ENCODE measurements at places on chromosomes 4 and X.

GRCh38 chr4:154743683-154744340 is at the start of gene LRAT:
Gene LRAT (plus strand): TSS chr4:154744000. CDS start chr4:154744327, 327 bp downstream.
- no peak for DNase-seq

DNA sequence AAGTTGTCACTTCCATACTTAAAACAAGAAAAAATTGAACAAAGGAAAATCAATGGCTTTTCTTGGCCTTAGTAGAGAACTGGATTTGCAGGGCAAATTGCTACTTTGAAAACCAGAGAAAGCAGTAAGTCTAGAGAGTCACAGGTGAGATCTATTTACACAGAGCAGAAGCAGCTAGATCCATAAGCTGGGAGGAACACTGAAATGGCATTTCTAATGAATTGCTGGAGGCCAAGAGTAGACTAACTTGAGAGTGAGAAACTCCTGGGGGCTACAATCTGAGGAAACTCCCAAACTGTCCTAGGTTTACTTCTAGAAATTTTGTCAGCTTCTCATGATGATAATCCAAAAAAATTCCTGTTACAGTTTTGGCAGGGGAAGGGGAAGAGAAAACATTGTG is 133.3 kb downstream of the SPCS3 start:
- no peak for DNase-seq

GRCh38 chr4:98828801-98829200 is 100.1 kb downstream of the EIF4E start:
- DNase-seq, result no peak

DNA sequence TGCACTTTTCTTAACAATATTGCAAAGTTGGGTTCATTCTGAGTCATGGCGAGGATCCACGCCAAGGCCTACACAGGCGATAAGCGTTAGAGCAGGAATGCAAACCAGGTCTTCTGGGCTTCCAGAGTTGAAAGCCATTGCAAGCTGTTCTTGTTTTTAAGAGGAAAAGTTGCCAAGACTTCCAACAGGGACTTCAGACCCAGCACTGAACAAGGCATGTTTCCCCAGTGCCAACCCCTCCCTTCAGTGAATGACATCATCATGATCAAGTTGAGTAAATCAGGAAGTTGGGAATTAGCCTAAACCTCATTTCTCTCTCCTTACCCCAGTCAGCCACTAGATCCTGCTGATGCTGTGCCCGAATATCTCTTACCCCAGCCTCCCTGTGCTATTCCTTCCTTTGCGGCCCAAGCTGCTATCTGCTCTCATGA is 355.1 kb downstream of the HS3ST1 start:
- DNase-seq, result no peak

GRCh38 chrX:108417257-108417656 is 21.0 kb downstream of the COL4A6 start:
- DNase-seq, result no peak

DNA sequence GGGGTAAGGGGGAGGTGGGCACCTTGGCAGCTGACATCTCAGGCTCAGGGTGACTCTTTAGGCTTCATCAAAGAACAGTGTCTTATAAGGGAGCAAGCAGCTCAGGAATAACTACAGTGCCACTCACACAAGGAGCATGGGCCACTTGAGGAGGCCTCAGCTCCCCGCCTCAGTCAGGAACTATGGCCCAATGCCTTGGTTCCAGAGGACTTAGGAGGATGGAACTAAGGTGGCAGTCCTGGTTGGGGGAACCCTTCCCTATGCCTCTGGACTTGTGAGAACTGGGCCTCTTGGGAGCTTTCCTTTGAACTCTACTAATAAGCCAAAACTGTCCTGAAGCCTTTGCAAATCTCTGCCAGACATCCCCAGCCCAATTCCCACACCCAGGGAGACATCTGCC is 160.6 kb downstream of the EFNB1 start:
- no peak for DNase-seq

GRCh38 chr4:107034091-107034995 is 1.8 kb downstream of the DKK2 start:
- peak; percentile 42 for DNase-seq

DNA sequence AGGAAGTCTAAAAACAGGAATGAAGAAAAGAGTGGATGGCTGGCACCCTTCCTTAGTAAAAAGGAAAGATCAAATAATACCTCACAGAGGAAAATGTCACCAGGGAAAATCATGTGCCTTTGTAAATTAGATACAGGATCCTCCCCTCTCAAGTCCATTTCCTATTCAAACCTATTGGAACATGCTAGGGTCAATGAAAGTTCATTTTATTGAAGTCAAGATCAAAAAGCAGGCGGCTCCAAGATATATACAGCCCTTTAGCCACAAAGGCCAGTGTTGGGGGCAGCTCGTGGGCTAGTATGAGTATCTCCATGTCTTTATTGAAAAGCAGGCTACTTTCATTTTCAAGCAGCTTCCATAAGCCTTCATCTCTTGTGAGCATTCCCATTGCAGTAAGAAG is 141.1 kb downstream of the QDPR start:
- no peak for DNase-seq

GRCh38 chrX:23478056-23478455 is 143.4 kb downstream of the PTCHD1 start:
- DNase-seq, result no peak

GRCh38 chrX:13051529-13052172 is 7.2 kb upstream of the FAM9C start:
- DNase-seq, result no peak

DNA sequence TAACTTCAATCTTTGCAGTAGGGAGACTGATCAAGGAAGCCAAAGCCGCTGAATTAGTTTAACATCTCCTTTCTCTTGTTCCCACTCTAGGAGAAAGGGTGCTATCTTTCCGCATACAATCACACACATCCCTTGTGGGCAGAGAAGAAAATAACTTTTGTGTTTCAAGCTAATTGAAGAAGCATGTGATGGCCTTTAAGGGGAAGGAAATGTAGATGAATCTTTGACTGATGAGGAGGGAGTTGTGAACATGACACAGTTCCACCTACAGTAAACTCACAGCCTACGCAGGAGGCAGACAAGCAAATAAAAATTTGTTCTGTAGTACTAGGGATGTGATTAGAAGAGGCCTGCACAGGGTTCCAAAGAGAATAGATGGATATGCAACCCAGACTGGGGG is 14.7 kb upstream of the SPATA4 start:
- DNase-seq, result no peak

DNA sequence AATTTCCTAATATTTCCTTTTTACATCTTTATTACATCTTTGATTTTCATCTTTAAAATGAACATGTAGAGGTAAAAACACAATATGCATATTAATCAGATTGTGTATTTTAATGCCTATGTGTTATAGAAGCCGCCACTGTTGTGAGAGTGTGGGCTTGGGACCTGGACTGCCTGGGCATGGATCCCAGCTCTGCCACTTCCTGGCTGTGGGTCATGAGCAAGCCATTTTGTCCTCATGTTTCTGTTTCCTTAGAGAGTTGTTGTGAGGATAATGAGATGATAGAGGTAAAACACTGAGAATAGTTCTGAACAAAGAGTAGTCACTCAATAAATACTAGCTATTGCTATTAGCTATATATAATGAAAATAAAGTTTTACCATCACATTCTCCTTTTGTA is 38.4 kb upstream of the SCOC start:
- DNase-seq, result no peak

- no peak for DNase-seq
Measured at GRCh38 chrX:109992203-109992602, 10.7 kb upstream of the TMEM164 start.

- DNase-seq, result no peak
Measured at GRCh38 chr4:107691378-107691777, 28.7 kb downstream of the PAPSS1 start.

- DNase-seq, result no peak
Measured at GRCh38 chr4:39565878-39566600, 38.8 kb upstream of the UGDH start.

DNA sequence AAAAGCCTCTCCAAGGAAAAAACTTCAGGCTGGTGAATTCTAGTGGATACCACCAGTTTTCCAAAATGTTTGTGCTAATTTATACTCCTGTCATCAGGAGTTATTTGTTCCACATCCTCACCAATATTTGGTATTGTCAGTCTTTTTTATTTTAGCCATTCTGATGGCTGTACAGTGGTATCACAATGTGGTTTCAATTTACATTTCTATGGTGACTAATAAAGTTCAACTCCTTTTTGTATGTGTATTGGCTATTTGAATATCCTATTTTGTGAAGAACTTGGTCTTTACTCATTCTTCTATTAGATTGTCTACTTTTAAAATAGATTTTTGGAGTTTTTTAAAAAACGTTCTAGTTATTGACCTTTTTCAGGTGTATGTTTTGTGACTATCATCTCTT is 33.0 kb upstream of the FRAS1 start:
- no peak for DNase-seq

- no peak for DNase-seq
Measured at GRCh38 chr4:41175794-41176193, 38.5 kb downstream of the APBB2 start.

GRCh38 chrX:134718966-134719317 is 60.7 kb upstream of the PLAC1 start:
- no peak for DNase-seq

GRCh38 chr4:184806229-184806550 is 19.6 kb downstream of the ACSL1 start:
- no peak for DNase-seq

DNA sequence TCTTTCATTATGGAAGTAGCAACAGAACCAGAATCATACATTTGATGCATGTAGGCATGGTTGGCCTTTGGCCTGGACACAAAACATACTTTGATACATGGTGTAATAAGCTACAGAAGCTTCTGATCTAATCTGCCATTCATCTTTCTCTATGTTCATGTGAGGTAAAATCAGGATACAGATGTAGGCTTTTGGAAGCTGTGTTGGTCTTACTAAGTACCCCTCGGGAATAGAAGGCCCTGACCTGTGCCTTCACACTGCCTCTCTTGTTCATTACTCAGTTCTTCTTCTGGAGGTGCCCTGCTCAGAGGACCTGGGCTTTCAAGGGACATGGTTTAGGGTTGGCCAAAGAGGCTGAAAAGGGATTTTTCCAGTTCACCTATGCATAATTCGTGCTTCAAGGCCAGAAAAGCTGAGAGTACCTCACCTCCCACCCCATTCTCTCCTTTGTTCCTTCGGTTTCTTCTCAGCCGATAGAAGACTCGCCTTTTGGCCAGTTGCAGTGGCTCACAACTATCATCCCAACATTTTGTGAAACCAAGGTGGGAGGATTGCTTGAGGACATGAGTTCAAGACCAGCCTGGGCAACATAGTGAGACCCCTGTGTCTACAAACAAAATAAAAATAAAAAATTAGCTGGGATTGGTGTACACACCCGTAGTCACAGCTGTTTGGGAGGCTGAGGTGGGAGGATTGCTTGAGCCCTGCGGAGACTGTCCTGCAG is 25.9 kb downstream of the SNX25 start:
- no peak for DNase-seq

- no peak for DNase-seq
Measured at GRCh38 chr4:159420162-159421057, 317.5 kb downstream of the RAPGEF2 start.

GRCh38 chrX:40933706-40934425 is 151.4 kb upstream of the USP9X start:
- DNase-seq, result no peak

GRCh38 chr4:84126061-84126787 is 372.9 kb downstream of the NKX6-1 start:
- no peak for DNase-seq

- DNase-seq, result no peak
Measured at GRCh38 chrX:109856974-109857373, 123.9 kb upstream of the ACSL4 start.

GRCh38 chr4:55578341-55579010 is 13.6 kb downstream of the PDCL2 start:
- DNase-seq, result no peak

DNA sequence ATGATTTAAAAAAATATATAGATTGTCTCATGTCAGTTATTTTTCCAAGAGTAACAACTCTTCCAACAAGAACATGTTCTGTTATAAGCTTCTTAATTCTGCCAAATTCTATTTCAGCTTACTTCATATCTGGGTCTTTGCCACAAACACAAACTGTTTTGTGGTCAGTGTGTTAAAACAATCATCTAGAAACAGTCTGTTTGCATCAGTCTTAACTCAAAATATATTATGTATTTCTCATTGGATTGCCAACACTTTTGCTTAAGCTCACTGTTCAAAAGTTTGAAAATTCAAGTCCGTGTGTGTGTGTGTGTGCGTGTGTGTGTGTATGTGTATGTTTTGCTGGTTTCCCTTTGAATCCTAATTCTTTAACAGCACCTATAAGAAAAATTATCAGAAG is 752.3 kb upstream of the NDST4 start:
- DNase-seq, result no peak

DNA sequence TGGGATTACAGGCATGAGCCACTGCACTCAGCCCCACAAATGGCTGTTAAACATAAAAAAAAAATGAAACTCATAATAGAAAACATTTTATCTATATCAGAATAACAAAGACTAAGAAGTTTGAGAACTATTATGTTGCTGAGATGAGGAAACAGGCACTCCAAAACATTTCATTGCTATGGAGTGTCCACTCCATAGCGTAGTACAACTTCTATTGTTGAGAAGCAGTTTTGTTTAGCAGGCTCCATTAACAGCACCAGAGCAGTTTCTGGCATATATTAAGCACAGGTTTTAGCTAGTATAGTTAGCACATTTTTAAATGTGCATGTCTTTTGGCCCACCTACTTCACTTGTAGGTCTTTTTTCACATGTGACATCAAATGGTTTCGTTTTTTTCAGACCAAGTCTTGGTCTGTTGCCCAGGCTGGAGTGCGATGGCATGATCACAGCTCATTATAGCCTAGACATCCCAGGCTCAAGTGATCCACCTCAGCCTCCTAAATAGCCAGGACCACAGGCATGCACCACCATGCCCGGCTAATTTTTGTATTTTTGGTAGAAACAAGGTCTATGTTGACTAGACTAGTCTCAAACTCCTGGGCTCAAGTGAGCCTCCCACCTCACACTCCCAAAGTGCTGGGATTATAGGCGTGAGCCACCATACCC is 5.8 kb downstream of the HMGB2 start:
- DNase-seq, result no peak

Measured in occipital lobe (tissue), 3 donors.